ENCODE measurements at places on chromosomes 2 and 18.

DNA sequence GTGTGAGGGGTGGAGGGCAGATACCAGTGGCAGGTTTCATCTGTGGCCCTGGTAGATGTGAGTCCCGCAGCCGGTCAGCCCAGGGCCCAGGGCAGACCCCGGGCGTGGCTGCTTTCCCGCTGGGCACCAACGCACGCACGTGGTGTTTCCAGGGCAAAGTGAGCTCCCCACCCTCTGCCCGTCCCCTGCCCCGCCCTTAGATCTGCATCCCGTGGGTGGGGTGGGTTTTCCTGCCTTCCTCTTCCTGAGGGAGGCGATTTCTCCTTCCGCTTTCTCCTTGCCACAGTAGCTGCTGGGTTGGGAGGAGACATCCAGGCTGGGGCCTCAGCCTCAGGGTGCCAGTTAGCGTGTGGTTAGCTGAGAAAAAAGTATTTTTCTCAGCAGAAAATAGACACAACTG lies 49.6 kb downstream of the ODC1 start:
- DNase-seq = no peak

DNA sequence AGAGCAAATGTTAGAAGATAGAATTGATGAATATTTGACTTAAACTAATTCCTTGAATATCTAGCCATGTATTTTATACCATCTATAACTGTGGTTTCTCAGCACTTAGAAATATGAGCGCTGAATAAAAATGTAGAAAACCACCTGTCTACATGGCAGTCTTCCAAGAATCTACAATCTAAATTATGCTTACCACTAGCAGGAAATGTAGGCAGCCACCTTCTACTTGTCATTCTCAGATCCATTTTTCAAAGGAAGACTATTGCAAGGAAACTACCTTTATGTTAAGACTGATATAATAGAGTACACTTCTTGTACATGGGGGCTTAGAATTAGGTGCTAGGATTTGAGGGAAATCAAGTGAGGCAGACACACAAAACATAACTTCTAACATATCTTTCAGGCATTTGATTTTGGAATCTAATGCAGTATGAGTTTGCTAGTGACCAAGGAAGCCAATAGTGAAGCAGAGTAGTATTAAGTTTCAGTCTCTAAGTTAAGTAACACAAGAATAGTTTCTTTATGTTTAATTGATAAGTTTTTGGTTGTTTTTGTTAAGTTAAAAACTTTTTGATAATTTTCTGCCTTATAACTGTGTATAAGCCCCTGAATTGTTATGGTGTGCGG lies 175.9 kb upstream of the ITGA4 start:
- DNase-seq = no peak

DNA sequence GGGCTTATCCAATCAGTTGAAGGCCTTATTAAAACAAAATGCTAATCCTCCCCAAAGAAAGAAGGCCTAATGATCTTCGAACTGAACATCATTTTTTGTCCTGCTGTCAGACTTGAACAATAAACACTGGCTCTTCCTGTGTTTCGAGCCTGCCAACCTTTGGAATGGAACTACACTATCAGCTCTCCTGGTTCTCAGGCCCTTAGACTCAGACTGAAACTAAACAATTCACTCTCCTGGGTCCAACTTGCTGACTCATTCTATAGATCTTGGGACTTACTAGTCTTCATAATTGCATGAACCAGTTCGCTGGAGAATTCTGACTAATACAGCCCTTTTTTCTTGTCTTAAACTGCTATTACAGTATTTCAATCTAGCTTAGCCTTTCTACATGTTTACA lies 235.2 kb downstream of the LNPK start:
- no peak for DNase-seq

DNA sequence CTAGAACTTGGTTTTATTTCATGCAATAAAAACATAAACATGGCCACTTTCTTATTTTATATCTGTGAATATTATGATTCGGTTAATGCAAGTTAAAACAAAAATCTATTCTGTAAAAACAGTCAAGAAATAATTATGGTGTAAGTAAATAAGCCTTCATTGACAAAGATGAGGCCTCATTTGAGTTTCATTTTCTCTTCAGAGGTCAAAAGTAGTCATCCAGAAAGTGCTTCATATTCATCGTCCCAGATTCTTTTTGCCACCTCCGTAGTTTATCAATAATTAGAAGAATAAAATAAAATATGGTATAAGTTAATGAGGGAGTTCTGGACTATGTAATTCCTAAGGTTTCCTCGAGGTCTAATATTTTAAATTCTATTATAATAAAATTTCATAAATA lies 19.4 kb upstream of the HNRNPA3 start:
- DNase-seq = no peak

GRCh38 chr2:29783666-29784065 lies 137.7 kb downstream of the ALK start:
- DNase-seq = no peak

DNA sequence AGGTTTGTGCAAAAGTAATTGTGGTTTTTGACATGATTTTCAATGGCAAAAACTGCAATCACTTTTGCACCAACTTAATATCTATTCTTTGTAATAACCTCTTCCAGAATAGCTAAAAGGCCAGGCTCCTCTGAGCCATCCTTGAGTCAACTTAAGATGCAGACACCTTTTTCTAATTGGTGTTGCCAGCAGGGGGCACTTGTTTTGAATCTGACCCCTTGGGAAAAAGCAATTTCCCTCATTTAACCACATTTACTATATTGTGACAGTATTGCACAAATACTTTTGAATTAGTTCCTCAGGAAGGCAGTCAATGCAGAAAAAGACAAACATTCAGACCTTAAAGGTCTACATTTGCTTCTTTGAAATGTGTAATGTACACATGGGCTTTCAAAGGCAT lies 78.6 kb upstream of the GALNT5 start:
- DNase-seq = no peak

DNA sequence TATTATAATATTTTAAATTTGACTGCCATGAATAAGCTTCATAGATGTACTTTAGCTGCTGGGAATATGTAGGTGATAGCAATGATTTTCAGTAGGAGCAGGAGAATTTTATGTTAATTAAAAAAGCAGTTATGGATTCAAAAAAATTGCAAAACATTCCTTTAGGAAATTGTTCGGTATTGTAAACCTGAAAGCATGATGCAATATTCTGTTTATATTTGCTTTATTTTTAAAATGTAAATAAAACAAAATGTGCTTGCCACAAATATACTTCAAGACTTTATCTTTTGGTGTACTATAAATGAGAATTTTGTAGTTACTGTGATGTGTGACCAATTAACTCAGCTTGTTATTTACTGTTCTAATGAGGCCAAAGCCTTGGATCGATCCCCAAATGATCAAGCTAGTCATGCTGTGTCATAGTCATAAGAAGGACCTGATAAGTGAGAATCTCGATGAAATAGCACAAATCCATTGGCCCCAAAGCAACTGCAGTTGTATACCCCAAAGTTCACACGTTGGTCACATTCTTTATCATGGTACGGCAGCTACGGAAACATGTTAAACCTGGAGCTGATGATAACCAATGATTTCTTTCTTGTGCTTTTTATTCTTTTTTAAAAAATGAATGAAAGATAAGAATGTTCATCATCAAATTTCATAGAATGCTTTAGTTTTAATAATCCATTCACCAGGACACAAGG lies 23.6 kb upstream of the ATIC start:
- no peak for DNase-seq

- DNase-seq = no peak
These were observed 79.7 kb upstream of the TRIB2 start for GRCh38 chr2:12636837-12637581.

DNA sequence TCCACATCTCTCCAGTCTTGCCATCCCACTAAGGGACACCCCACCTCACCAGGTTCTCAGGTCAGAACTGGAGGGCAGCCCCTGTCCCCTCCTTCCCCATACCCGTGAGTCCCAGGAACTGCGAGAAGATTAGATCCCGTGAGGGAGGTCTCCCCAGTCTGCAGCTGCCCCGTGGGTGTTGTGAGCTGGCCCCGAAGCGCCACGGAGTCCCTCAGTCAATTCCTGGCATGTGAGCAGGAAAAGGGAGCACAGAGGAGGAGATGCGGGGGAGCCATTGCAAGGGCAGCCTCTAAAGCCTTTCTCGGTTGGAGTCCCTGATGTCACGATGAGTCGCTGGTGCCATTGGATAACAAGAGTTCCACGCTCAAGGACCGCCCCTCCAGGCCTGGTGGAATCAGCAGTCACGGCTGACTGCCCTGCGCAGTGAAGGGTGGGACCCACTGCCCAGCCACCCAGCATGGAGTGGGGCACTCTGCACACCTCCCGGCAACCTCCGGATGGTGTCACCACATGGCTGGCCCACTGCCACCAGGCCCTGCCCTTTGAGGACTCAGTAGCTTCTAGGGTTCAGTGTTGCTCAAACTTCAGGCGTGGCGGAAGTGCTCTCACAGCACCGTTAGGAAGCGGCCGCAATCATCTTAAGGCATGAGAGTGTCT lies 434.9 kb upstream of the MYT1L start:
- no peak for DNase-seq

DNA sequence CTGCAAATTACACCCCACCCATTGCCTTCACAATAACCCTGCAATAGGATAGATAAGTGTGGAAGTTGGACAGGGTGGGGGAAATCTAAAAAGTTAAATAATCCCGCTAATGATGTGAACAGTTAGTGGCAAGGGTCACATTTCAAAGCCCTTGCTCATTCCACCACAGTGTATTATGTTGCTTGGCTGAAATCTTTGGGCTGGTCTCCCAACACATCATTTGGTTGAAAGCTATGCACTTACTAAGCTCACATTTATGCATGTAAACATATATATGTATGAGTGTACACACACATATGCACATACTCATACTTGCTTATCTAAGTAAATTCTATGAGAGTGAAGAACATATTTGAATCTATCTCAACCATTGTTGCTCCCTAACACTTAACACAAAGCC lies 197.8 kb downstream of the RDH14 start:
- no peak for DNase-seq

DNA sequence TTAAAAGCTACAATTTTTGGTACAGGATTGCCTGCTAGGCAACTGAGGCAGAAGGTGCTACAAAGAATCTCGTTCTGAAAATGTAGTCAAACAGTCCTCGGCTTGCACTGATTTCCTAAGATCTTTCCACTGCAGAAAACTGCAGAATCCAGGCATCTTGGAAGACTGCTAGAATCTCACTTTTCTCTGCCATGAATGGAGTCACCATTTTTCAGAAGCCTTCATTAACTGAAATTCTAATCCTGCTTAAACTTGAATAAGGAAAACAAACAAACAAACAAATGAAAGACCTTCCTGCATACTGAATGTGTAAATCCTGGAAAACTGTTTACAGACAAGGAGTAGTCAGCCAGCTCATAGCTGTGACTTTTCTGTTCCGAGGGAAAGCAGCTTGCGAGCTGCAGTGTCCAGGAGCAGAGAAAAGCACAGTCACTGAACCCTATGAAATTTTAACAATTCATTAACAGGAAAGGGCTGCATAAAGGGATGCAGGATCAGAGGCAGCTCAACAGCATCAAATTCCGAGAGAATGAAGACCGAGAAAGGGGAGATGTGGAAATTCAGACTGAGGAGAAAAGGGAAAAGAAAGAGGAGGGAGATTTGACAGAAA lies 210.5 kb upstream of the PIK3C3 start:
- DNase-seq = no peak

DNA sequence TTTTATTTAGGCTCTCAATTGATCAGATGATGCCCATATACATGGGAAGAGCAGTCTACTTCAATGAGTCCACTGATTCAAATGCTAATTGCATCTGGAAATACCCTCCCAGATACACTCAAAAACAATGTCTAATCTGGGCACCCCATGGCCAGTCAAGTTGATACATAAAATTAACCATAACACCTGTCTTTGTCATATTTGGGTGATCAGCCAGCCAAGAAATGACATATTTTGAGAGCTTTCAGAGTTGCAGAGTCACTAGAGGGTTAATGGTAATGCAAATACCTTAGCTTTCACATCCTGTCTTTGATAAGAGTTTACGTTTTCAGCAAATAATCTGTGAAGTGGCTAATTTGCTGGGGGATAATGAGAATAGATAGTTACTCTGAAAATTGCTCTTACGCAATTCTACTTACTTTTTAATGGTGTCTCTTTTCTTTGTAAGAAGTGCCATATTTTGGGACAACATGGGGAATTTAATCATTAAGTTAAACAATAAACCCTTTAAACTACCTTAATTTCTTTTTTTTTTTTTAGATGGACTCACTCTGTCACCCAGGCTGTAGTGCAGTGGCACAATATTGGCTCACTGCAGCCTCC lies 49.1 kb downstream of the CCDC195 start:
- DNase-seq = no peak

DNA sequence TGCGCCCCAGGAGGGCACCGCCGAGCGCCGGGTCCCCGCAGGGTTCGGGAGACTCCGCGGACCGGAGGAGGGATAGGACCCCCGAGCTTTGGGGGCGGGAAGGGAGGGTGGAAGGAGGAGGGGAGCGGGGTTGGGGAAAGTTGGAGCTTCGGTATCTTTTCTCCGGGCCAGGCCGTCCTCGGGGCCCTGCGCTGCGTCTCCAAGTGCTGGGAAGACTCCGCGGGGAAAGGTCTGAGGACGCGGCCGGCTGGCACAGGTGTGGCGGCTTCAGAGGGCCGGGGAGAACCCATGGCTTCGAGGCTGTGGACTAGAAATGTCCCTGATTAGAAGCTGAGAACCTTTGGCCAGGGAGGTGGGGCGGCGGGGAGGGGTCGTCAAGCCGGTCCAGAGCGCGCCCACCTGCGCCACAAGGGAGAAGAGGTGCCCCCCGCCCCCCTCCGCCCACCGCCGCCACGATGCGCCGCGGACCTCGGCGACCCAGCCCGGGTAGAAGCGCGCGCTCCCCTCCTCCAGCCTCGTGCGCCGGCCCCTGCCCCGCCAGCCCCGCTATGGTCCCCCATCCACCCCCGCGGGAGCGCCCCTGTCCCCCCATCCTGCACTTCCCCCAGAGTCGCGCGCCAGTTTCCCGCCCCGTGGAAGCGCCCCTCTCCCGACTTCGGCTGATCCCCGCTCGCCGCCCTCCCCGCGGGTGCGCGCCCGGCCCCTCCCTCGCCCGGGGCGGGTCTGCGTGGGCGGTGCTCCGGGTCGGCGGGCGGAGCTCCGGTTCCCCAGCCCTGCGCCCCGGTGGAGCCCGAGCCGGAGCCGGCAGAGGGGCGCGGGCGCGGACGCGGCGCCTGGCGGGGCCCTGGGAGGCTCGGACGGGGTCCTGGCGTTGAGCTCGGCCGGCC lies at the start of gene SNTG2:
SNTG2 (plus strand) TSS at position 770 of the 887 bp plus-strand sequence. CDS start 148 bp downstream, outside the sequence.
- DNase-seq = peak; percentile 77

DNA sequence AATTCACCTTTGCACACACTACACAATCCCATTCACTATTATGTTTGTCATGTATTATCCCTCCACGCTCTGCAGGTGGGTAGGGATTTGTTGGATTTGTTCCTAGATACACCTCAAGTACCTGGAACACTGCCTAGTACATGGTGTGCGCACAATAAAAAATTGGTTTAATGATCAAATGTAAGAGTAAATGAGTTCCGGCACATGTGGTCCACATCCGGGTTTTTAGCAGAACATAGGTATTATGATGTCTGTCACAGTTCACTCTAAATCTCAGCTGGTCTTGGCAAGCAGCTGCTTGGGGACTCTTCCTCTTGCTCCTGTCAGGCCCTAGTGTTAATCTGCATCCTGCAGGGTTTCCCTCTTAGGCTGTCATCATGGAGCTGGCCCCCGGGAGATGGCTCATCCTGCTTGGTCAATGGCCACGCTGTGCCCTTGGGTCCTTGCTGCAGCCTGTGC lies 21.8 kb upstream of the IL1R1 start:
- no peak for DNase-seq
